ENCODE measurements at places on chromosomes 6 and 20.

GRCh38 chr20:4814696-4815252 lies 93.1 kb downstream of the PRND start:
- DNase-seq: no peak

DNA sequence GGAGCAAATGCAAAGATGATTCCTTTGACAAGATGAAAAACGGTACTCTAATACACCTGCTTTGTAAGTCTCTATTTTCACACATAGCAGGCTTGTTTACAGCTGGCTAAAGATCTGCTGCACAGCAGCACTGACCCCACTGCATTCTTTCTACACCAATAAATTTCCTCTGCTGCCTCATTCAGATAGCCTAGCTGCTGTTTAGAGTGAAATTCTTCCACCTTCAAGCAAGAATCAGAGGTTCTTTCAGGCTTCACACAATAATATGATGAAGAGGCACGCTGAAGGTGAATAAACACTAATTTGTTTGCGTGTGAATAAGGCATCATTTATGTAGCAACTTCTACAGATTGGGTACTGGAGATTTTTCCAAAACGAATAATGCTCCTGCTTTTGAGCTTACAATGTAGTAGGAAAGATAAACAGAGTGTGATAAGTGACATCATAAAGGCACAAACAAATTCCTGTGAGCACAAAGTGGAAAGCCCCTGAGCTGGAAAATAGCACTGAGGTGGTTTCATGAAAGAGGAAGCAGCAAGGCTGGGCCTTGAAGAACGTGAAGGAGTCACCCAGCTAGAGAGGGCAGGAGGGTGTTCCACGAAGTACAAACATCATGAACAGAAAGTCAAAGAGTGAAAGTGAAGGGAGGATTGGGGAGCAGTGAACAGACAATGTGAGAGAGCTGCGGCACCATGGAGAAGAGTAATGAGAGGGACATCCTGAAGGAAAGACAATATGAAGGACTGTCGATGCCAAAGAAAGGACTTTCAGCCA lies 543.4 kb downstream of the CD83 start:
- DNase-seq: no peak

DNA sequence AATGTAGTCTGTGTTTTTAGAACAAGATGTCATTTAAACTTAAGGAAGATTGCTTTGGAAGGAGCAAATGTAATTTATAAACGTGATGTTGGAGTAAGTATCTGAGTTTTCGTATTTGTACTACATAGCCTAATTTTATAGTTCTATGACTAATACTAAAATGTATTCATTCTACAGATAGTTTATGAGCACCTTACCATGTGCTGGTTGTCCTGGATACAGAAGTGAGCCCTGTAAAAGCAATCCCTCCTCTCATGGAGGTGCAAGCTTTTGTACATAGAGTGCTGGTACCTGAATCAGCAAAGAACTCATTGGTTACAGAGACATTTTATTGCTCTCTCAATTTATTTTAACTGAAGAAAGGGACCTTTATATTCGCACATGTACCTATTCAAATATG lies 27.1 kb downstream of the TBPL1 start:
- DNase-seq: no peak

GRCh38 chr6:42294759-42295158 lies 77.1 kb upstream of the MRPS10 start:
- no peak for DNase-seq

GRCh38 chr6:11772109-11772825 lies 6.3 kb downstream of the ADTRP start:
- peak; percentile 81 for DNase-seq

DNA sequence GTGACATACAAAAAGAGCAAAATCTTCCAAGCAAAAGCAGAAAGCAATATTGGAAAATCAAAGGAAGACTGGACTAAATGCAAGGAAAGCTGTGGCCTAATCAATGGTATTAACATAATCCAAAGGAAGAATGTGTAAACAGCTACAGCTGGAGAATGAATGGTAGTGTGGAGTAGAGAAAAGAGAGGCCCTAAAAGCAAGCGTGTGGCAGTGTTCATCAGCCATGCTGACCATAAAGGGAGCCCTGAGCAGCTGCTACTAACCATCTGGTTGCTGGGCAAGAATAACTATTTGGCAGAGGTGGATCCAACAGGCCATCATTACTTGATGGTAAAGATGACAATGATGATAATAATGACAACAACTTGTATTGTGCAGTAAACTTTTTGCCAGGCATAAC lies 148.5 kb upstream of the BEND6 start:
- DNase-seq: no peak

DNA sequence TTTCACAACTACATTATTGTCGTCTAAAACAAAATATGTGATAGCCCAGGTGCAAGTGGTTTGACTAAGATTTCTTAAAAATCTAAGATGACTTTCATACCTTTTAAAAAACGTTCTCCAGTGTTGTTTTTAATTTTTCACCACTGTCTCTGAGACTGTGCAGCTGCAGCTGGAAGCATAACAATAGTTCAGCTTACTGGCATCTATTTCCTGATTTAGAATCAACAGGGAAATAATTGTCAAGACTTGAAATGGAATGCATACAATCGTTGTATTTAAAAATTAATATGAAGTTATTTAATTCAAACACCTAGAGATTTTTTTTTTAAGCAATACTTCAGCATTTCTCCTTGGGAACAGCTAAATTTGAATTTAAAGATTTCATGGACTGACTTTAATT lies 982.0 kb upstream of the EPHA7 start:
- no peak for DNase-seq
